Activated B cell treated with CpG ODN at 0.5 μM for 24 hours (primary cell): ENCODE measurements at places on chromosomes 5 and 9. TPM values are rescaled to one million over a fixed set of nuclear protein-coding genes. Genes with fewer than 3 reads are reported as not detected.
A peak's percentile ranks its signal among the peaks of the same experiment; 100 is the strongest.

ERAP2 gene
- total RNA-seq = 63.1 and 80.9 TPM in 2 replicates

CDKN2A gene
- total RNA-seq = 6.7 and 8.5 TPM in 2 replicates

FOXE1 gene
- not detected in 2 replicates for total RNA-seq

NEK6 gene
- 110 and 115 TPM in 2 replicates for total RNA-seq

DNA sequence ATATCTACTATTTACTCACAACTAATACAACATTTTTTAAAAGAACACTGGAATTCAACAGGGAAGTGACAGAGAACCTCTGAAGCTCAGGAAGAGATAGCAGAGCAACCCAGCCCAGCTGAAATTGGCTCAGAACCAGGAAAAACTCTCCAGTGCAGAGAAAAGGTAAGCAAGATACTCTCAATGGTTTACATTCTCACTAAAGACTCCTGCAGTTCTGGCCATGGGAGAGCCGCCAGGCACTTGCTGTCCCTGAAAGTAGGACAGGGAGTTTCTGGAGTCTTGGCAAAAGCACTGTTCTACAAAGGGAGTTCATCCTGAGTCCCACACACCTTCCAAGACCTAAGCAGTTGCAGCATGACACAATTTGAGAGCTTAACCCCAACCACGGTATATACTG is 330.8 kb downstream of the TRIM36 start:
- no peaks in the 10 kb centered on the region for H3K27me3 ChIP-seq
- no peaks in the 10 kb centered on the region for H3K4me1 ChIP-seq
- no peaks in the 10 kb centered on the region for H3K36me3 ChIP-seq
- no peak for DNase-seq
- no peak overlapping the region for H3K27ac ChIP-seq

- H3K4me3 ChIP-seq = no peak overlapping the region
- no peak for DNase-seq
- no peak overlapping the region for H3K27ac ChIP-seq
- no peaks in the 10 kb centered on the region for H3K4me1 ChIP-seq
- no peaks in the 10 kb centered on the region for H3K27me3 ChIP-seq
These were observed 168.4 kb downstream of the PBX3 start for GRCh38 chr9:125915606-125916005.

DNA sequence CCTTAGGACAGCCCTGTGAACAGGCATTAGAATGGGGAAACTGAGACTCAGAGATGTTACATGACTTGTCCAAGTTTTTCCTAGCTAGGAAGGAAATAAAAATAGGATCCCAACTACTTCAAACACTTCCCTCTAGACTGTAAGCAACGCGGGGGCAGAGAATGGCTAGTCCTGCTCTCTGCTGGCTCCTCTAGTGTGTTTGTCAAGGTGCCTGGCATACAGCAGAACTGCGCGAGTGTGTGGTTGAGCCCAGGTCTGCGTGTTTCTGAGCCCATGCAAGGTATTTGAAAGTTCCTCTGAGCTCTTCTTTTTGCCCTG is 152.5 kb downstream of the MACROH2A1 start:
- no peak for DNase-seq
- no peaks in the 10 kb centered on the region for H3K27me3 ChIP-seq
- H3K4me1 ChIP-seq = no peaks in the 10 kb centered on the region
- no peak overlapping the region for H3K4me3 ChIP-seq
- H3K36me3 ChIP-seq = no peaks in the 10 kb centered on the region
- no peak overlapping the region for H3K27ac ChIP-seq

DNA sequence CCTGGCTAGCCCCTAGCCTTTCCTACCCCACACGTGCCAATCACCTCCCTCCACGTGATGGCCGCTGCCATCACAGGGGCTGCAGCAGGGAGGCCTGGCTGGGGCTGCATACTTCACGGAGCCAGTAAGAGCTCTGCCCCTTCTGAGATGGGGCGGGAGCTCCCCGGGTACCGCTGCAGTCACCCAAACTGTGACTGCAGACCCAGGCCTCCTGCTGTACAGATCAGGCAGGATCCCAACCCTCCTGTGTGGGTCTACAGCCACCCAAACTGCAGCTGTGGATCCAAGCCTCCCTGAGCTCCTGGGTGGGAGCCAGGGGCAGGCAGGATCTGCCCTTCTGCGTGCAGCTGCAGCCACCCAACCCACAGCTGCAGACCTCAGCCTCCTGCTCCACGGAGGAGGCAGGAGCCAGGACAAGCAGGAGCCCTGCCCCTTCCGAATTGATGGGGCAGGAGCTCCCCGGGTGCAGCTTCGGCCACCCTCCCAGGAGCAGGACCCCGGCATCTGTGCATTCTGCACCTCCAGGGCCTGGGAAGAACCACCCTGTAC is 3.2 kb upstream of the BTNL9 start:
- no peak overlapping the region for H3K4me3 ChIP-seq
- peaks cover 1% of the 10 kb centered on the region for H3K27me3 ChIP-seq
- peaks cover 1% of the 10 kb centered on the region for H3K36me3 ChIP-seq
- no peaks in the 10 kb centered on the region for H3K4me1 ChIP-seq
- H3K27ac ChIP-seq = no peak overlapping the region

DNA sequence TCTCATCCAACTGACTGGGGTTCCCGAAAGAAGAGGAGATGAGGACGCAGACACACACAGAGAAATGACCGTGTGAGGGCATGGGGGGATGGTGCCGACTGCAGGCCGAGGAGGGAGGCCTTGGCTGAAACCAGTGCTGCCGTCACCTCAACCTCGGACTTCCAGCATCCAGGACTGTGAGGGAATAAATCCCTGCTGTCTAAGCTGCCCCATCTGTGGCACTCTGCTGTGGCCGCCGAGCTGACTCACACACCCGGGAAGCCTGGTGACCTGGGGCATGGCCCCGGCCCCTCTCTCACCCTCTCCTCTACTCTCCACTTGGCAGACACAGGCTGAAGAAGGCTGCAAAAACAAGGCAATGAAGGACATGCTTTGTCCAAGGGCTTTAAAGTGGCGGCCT is 4.4 kb upstream of the COL5A1 start:
- H3K4me1 ChIP-seq = no peaks in the 10 kb centered on the region
- peaks cover 17% of the 10 kb centered on the region for H3K27me3 ChIP-seq
- no peak overlapping the region for H3K4me3 ChIP-seq

GRCh38 chr5:56202483-56202882 is 30.6 kb downstream of the ANKRD55 start:
- no peaks in the 10 kb centered on the region for H3K36me3 ChIP-seq
- H3K4me3 ChIP-seq = no peak overlapping the region
- H3K27ac ChIP-seq = no peak overlapping the region
- peaks cover 4% of the 10 kb centered on the region for H3K4me1 ChIP-seq
- no peak for DNase-seq

GRCh38 chr5:74640954-74641734 is 616 bp upstream of the ENC1 start:
- H3K4me1 ChIP-seq = peaks cover 32% of the 10 kb centered on the region
- DNase-seq = peak; percentile 43
- peaks cover 3% of the 10 kb centered on the region for H3K27me3 ChIP-seq
- H3K4me3 ChIP-seq = peak overlapping the region; percentile 91
- H3K36me3 ChIP-seq = no peaks in the 10 kb centered on the region

GRCh38 chr9:121059513-121059912 is 9.4 kb upstream of the C5 start:
- no peaks in the 10 kb centered on the region for H3K27me3 ChIP-seq
- H3K27ac ChIP-seq = no peak overlapping the region
- H3K4me1 ChIP-seq = peaks cover 5% of the 10 kb centered on the region
- peaks cover 13% of the 10 kb centered on the region for H3K36me3 ChIP-seq

DNA sequence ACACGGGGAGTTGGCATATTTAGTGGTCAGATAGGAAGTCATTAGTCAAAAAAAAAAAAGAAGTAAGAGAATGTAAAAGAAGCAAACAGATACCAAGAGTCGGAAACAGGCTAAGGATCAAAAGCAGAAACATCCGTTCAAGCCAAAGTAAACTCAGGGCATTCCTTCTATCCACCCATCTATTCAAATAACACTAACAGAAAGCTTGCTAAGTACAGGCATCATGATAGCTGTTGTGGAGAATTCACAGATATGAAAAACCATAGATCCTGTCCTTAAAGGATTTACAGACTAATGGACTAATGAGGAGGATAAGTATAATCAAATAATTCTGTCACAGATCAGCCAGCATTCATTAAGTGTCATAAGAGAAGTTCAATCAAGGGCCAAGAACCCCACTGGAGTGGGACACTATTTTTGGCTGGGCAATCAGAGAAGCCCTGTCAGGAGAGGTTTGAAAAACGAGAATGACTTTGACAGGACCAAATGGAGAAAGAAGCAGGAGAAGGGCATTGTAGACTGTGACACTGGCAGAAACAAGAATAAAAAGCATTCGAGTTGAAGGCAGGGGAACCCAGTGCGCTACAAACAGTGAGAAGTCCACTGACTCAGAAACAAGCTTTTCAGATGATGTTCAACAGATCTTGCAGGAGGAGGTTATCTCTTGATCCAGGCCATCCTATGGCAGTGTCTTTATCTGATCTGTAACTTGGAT is 154.2 kb upstream of the TSLP start:
- H3K27ac ChIP-seq = no peak overlapping the region
- no peaks in the 10 kb centered on the region for H3K36me3 ChIP-seq
- no peaks in the 10 kb centered on the region for H3K27me3 ChIP-seq
- no peak overlapping the region for H3K4me3 ChIP-seq
- DNase-seq = no peak

DNA sequence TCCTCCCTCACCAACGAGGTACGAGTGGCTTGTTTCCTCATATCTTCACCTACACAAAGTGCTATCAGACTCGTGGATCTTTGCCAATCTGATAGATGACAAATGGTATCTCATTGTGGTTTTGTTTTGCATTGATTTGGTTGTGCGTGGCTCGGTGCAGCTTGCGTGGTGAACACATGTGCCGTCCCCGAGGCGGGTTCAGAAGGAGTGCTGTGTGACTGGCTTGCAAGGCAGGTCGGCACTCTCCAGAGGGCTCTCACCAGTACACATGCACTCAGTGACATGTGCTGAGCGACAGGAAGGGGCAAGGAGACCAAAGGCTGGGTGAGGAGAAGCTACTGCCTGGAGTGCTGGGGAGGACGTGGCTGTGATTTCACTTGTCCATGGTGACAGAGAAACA is 95.3 kb upstream of the PITX1 start:
- no peak overlapping the region for H3K4me3 ChIP-seq
- DNase-seq = no peak
- no peak overlapping the region for H3K27ac ChIP-seq
- H3K27me3 ChIP-seq = peaks cover 8% of the 10 kb centered on the region
- H3K4me1 ChIP-seq = no peaks in the 10 kb centered on the region

DNA sequence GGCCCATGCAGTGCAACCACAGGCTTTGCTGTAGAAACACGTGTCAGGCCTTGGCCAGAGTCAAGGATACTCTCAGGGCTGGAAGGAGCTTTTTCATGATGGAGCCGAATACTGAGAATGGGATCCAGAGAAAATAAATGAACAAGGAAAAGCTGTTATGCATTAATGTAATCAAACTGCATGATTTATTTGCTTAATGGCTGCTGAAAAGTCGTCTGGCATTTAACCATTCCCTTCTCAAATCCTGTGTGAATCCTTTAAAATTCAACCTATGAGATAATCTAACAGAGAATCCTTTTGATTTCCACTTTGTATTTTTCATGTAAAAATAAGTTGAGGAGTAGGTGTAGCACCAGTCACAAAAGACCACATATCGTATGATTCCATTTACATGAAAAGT is 24.1 kb upstream of the GNA14 start:
- H3K36me3 ChIP-seq = no peaks in the 10 kb centered on the region
- H3K4me3 ChIP-seq = no peak overlapping the region
- H3K27me3 ChIP-seq = peaks cover 2% of the 10 kb centered on the region
- DNase-seq = no peak
- H3K4me1 ChIP-seq = no peaks in the 10 kb centered on the region
- H3K27ac ChIP-seq = no peak overlapping the region

- no peaks in the 10 kb centered on the region for H3K27me3 ChIP-seq
- H3K4me1 ChIP-seq = peaks cover 72% of the 10 kb centered on the region
- no peaks in the 10 kb centered on the region for H3K36me3 ChIP-seq
- peak overlapping the region; percentile 88 for H3K27ac ChIP-seq
These were observed 80.3 kb upstream of the EQTN start for GRCh38 chr9:27377147-27377807.

GRCh38 chr9:99307851-99308250 is 85.8 kb downstream of the SEC61B start:
- no peak overlapping the region for H3K27ac ChIP-seq
- no peaks in the 10 kb centered on the region for H3K4me1 ChIP-seq
- H3K4me3 ChIP-seq = no peak overlapping the region
- H3K27me3 ChIP-seq = no peaks in the 10 kb centered on the region

DNA sequence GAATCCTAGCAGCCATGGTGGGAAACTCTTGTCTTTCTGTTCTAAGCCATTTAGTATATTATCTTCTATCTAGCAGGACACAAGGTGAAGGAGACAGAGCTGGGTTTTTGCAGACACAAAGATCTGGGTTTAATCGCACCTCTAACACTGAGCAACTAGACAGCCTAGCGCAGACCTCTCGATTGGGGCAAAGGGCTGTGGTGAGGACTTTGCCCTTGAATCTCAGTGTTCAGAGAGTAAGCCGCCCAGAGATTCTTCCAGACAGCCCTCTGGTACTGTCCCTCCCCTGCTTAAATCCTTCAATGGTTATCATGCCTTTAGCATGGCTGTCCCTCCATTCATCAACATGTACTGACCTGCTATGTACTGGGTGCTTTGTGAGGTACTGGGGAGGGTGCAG is 128.1 kb downstream of the CRB2 start:
- DNase-seq = no peak
- H3K4me3 ChIP-seq = no peak overlapping the region
- no peaks in the 10 kb centered on the region for H3K4me1 ChIP-seq
- no peak overlapping the region for H3K27ac ChIP-seq
- H3K27me3 ChIP-seq = no peaks in the 10 kb centered on the region

DNA sequence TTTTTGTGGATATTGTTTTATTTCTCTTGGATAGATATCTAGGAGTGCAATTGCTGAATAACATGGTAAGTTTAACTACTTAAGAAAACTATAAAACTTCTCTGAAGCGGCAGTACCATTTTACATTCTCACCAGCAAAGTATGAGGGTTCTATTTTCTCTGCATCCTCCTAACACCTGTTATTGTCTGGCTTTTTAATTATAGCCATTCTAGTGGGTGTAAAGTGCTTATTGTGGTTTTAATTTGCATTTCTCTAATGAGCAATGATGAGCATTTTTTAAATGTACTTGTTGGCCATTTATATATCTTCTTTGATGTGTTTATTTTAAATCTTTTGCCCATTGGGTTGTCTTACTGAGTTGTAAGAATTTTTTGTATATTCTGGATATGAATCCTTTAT is 28.7 kb downstream of the SMIM32 start:
- H3K36me3 ChIP-seq = peaks cover 57% of the 10 kb centered on the region
- no peak for DNase-seq
- no peak overlapping the region for H3K27ac ChIP-seq
- H3K4me1 ChIP-seq = peaks cover 21% of the 10 kb centered on the region
- no peaks in the 10 kb centered on the region for H3K27me3 ChIP-seq
- H3K4me3 ChIP-seq = no peak overlapping the region

- peak overlapping the region; percentile 90 for H3K27ac ChIP-seq
- peak overlapping the region; percentile 9 for H3K4me3 ChIP-seq
- H3K27me3 ChIP-seq = no peaks in the 10 kb centered on the region
These were observed 80.3 kb upstream of the SARDH start for GRCh38 chr9:133818444-133818843.
